ENCODE measurements at places on chromosomes 12 and 14.

DNA sequence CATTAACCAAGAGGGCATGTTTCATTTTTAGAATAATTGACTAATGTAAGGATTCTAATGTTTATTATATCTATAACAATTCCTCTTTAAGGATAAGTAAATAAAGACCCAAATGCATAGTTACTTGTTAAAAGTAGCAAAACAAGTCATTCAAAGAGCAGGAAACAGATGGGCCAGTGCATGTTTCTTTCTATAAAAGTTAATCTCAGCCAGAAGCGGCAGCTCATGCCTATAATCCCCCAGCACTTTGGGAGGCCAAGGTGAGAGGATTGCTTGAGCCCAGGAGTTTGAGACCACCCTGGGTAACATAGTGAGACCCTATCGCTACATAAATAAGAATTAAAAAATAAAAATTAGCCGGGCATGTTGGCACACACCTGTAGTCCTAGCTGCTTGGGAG, 391.0 kb upstream of the RGS6 start:
- no peak for DNase-seq

- no peak for DNase-seq
These were observed 39.7 kb downstream of the AMN start for GRCh38 chr14:102962111-102962627.

GRCh38 chr12:95859344-95859816, 628 bp downstream of the SNRPF start:
- DNase-seq: no peak

DNA sequence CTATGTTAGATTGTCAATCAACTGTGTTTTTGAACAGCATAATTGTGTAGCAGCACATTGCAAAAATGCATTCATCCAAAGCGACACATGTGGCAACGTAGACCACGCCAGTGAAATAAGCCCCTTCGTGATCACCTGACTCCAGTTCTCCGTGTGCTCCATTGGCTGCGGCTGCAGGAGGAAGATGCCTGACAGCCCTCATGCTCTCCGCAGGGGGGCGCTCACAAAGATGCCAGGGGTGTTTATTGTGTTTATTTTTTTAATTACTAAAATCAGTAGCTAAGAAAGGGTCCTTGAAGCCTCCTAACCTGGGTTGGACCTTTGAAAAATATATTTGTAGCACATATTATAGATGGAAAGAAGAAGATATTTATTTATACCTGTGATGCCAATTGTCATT, 116.3 kb downstream of the SLC15A4 start:
- DNase-seq: no peak

- no peak for DNase-seq
These were observed 25.9 kb upstream of the BDKRB2 start for GRCh38 chr14:96178461-96179321.

- peak; percentile 34 for DNase-seq
These were observed 379.8 kb downstream of the VRK1 start for GRCh38 chr14:97177016-97177415.

- no peak for DNase-seq
These were observed 991.6 kb downstream of the GALC start for GRCh38 chr14:87001333-87001732.

DNA sequence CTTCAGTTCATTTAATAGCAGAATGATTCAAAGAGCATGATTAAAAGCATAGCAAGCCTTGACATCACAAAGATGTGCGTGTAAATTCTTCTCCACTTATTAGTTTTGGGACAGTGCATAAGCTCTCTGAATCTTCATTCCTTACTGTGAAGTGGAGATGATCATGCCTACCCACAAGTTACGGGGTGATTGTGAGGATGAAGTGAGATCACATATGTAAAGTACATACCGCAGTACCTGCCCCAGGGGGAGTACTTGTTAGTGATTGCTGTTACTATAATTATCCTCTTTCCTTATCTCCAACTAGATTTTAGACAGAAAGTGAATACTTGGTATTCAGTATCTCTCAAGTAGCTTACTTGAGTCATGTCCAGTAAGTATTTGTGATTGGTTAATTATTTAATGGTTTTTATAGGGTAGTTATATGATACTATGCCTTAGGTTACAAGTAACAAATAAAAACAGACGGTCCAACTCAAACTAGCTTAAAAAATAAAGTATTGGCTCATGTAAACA, 6.0 kb downstream of the RAD9B start:
- DNase-seq: no peak

- DNase-seq: peak; percentile 66
These were observed 1.5 kb upstream of the HCAR1 start for GRCh38 chr12:122732170-122732569.

DNA sequence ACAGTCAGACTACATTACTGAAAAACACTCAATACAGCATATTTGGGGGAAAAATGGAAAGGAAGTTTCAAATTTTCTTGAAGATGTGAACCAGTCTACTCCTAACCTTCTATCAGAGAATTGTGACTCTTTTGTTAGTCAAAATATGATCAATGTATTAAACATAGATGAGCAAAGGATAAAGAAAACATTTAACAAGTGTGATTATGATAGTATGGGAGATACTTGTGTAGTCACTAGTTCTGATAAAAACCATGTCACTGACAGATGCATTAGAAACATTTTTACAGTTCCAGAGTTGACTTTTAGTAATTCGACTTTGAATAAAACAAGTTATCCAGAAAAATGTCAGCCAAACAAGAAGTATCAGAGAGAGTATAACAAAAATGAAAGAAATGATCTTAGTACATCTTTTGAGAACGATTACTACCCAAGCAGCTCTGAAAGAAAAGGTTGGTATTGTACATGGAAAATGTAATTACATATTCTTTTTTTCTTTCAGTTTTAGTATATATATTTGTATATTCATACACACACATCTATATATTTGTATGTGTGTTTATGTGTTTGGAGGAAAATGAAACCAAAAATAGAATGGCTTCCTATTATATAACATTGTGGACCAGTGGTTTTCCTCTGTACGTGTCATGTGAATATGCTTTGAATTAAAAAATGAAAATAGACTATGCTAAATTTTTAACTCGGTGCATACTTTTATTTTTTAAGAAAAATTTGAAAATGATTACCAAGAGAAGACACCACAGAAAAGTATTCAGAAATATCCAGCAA, 63.3 kb upstream of the ABCD2 start:
- no peak for DNase-seq

DNA sequence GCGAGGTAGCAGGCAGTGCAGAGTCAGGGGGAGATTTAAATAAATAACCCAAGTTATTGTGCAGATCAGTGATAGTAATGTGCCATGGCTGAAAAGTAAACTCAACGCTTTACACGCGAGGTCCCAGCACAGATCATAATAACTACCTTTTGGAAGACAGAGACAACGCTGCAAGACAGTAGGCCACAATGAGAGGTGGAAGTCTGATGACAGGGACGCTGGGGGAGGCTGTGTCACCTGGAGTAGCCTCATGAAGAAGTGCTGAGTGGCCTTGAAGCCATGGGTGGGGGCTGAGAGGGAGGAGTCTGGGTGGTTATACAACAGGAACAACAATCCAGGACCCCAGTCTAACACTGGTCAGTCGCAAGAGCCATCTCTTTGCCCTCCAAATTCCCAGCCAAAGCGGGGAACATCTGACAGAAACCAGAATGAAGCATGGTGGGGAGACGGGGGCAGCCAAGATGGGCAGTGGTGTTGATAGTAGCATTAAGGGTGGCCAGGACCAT, 28.2 kb downstream of the ANO2 start:
- DNase-seq: no peak

GRCh38 chr14:54129850-54130640, 173.4 kb upstream of the BMP4 start:
- DNase-seq: no peak

DNA sequence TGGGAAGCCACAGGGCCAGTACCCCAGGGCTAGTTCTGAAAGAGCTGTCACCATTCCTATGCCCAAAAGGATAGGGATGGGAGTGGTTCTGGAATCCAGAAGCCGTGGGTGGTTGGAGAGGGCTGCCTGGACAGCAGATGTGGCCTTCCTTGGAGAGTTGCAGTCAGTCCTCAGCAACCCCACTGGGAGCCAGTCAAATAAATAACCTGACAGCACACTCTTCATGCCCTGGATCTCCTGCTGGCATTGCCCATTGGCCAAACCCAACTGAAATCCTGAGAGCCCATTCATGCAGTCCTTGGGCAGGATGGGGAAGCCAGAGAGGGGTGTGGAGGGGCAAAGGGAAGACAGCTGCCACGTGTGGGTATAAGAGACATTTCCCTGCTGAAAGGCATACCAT, 128.2 kb downstream of the PTPN11 start:
- DNase-seq: no peak

GRCh38 chr12:39831587-39832315, 212.1 kb upstream of the ABCD2 start:
- DNase-seq: no peak

- no peak for DNase-seq
These were observed 27.1 kb upstream of the NUDT14 start for GRCh38 chr14:105207996-105208737.
